H9 (cell line): ENCODE measurements at places on chromosomes 6 and 20. TPM values are rescaled to one million over a fixed set of nuclear protein-coding genes. Genes with fewer than 3 reads are reported as not detected.

OLIG3 gene
- total RNA-seq = 0.22 and 0.42 TPM in 2 replicates

DACT2 gene
- total RNA-seq = 1.6 and 1.8 TPM in 2 replicates

VPS52 gene
- 46.9 and 47.1 TPM in 2 replicates for total RNA-seq

IRF4 gene
- total RNA-seq = 0.31 and 0.68 TPM in 2 replicates

SLC17A1 gene
- not detected in 2 replicates for total RNA-seq

KCNQ5 gene
- total RNA-seq = 0.07 and 0.15 TPM in 2 replicates

KIAA0408 gene
- 3.1 and 4.7 TPM in 2 replicates for total RNA-seq

ULBP1 gene
- total RNA-seq = 1.6 and 2.1 TPM in 2 replicates

RAD21L1 gene
- total RNA-seq = not detected in 2 replicates

CST7 gene
- not detected in 2 replicates for total RNA-seq
